T-helper 1 cell (primary cell): ENCODE measurements at places on chromosomes 13 and 19.

DNA sequence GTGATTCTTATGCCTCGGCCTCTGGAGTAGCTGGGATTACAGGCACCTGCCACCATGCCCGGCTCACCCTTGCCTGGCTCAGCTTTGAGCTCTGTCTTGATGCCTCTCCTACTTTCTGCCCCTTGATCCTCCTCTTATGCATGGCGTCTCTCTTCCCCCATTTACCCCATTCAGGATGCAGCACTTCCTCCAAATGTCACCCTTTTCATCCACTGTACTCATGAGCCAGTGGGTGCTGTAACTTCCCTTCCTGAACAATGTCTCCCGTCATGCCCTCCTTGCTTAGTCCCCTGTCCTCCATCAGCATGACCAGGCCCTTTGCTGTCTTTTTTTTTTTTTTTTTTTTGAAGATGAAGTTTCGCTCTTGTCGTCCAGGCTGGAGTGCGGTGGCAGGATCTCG is 3.4 kb upstream of the SIGLEC9 start:
- DNase-seq = no peak

DNA sequence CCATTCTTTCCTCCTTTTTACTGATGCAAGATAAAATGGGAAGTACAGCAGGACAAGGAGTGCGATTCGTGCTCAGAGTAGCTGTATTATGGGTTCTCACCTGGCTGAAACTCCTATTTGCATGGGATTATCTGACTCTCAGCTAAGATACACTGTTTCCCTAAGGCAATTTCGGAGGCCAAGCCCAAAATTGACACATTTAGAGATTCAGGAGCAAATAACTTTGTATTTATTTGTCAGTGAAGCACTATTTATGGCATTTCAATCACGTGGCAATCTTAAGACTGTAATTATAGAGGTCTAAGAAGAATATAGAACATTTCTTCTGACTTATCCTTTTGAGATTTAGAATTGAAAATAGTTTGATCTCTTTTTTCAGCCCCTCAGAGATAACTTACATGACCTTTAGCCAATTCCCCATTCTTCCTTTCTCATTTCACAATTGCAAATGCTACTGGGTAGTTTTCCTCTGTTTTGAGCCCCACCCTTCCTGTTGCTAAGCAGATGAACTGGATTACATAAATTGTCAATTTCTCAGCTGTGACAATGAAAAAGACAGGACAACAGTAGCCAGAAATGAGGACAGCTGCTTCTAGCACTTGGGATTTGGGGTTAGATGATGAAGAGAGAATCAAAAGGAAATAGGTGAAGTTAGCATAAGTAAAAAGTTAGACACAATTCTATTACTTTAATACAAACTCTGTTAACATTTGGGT is 122.7 kb upstream of the FRY start:
- no peak for DNase-seq

DNA sequence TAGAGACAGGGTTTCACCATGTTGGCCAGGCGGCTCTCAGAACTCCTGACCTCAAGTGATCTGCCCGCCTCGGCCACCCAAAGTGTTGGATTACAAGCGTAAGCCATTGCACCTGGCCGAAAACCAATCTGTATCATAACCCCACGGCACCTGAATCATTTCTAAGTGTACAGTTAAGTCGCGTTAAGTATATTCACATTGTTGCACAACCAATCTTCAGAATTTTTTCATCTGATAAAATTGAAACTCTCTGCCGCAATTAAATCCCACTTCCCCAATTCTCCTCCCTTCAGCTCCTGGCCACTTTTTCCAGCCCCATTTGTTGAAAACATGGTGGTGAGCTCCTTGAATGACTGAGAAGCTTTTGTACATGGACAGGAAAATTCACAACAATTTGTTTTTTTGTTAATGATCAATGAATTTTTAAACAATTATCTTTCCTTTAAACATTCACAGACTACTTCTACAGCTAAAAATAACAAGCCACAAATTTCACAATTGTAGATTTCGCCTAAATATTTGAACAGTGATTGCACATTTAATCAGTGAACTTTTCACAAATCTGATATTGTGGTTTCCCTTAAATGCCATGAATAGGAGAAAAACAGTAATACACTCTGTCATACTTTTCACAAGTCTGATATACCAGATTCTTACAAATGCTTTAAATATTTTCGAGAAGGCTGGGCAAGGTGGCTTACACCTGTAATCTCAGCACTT is 13.8 kb downstream of the FGF21 start:
- DNase-seq = no peak

DNA sequence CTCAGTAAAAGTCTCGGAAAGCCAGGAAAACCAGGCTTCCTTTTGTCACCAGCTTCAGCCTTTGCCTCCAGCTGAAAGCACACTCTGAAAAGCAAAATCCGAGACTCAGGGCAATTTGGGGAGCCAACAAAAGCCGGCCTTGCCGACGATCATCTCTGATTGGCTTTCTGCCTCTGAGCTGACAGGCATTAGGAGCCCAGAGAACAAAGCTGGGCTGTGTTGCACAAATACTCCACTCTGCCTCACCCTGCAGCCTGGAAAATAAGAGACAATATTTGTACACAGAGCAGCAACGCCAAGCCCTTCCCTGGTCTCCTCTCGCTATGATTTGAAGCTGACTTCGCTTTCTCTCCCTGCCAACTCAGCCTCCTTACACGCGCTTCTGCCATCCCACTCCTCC is 46.9 kb downstream of the CACNA1A start:
- no peak for DNase-seq

DNA sequence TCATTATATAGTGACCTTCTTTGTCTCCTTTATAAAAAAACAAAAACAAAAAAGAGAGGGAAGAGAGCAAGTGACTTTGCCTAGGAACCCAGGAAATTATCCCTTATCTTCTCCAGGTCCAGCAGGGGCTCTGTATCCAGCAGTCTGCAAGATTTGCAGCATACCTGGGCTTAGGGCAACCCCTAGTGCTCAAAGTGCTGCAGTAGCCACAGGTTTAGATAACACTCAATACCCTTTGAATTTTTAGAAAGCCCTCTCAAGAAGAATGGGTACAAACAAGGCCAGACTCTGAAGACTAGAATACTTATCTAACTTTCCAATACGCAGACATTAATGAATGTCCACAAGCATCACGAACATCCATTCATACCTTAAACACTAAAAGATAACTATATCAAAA is 43.2 kb downstream of the CCNA1 start:
- DNase-seq = no peak

GRCh38 chr19:57830071-57830602 is at the start of gene ZNF587B:
Gene ZNF587B (plus strand): TSS chr19:57830299. CDS start chr19:57830529, 230 bp downstream.
- DNase-seq = no peak

- DNase-seq = peak; percentile 42
Measured at GRCh38 chr19:19053508-19054314, 10.1 kb upstream of the SLC25A42 start.

DNA sequence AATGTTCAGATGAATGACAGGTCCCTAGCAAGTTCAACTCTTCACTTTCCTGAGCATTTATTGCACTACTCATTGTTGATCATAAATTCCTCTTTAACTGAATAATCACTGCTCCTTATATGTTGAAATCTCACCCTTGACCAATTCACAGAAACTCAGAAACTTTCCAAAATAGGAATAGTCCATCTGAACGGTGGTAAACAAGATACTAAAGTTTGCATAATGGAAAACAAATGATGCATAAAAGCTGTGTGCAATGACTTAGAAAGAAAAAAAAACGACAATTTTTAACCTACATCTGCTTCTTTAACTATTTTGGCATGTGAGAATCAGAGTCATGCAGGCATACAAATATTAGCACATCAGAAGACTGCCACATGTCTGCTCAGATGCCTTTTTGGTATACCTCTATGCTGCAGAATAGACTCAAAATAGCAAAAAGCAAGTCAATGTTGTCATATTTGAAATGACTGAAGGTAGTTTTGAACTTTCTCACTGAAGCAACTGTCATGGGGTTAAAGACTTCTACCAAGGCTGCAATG is 34.8 kb downstream of the SLC10A2 start:
- no peak for DNase-seq

DNA sequence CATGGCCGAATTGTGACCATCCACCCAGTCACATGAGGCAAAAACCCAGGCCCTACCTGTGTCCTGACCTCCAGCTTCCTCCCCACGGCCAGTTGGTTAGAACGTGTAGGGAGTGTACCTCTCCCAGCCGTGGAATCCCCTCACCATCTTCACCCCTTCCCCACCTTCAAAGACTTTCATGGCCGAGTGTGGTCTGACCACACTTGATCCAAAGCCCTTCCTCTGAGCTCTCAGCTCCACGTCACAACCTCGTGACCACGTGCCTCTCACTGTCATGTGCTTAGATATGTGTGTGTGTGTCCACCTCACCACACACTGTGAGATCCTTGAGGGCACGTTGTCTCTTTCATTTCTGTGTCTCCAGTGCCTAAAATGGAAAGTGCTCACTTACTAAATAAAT is 48.6 kb upstream of the UBE2L5 start:
- peak; percentile 21 for DNase-seq

GRCh38 chr13:48151363-48152161 is 56.7 kb upstream of the MED4 start:
- DNase-seq = no peak

GRCh38 chr19:16611121-16611520 is 16.9 kb downstream of the MED26 start:
- DNase-seq = no peak

GRCh38 chr13:40096357-40096901 is 441.0 kb downstream of the COG6 start:
- no peak for DNase-seq

GRCh38 chr19:41575998-41576397 is at the start of gene CEACAM21:
Gene CEACAM21 (plus strand): TSS chr19:41576166. CDS start chr19:41576275, 109 bp downstream.
- DNase-seq = no peak

- DNase-seq = no peak
Measured at GRCh38 chr19:8302734-8303133, 5.4 kb downstream of the CD320 start.

DNA sequence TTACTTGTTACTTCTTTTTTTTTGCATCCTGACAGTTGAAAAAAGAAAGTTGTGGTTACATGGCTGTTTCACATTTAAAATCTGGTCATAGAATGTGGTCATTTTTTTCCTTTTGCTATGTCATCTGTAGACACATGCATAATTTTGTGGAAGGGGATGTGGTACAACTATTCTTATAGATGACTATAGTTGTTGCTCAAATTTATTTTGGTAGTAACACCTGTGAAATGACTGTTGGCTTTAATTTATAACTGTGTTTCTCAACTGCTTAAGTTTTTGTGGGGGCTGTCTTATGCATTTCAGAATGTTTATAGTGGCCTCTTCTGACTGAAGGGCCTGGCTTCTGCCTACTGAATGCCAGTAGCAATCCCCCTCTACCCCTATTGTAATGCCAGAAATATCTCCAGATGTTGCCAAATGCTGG is 130.5 kb downstream of the PAN3 start:
- DNase-seq = no peak

- no peak for DNase-seq
Measured at GRCh38 chr13:75339635-75340374, 142.2 kb downstream of the TBC1D4 start.

DNA sequence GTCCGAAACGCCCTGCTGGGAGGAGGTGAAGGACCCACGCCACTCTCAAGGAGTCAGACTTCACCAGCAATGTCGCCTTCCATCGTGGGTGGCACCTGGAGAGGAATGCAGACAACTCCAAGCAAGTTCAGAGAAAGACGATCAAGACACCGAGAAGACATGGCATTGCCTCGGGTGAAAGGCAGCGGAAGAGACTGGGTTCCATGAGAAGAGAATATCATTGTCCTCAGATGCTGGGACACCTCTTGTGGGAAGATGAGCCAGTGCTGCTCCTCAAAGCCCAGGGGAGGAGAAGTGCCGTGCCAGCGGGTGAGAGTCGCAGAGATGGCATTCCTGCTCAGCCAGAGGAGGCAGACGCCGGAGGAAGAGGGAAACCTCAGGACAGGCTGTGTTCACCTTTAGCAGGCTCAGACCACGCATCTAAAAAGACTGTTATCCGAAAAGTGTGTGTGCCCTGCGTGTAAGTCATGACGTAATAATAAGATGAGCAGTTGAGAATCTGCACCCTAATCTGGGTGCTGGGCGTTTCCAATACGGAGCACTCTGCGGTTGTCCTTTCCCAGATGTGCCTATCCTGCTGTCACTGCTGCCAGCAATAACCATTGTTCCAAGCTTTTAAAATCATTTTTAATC is 144.6 kb upstream of the SPACA7 start:
- DNase-seq = no peak

- no peak for DNase-seq
Measured at GRCh38 chr13:38630780-38631179, 56.1 kb upstream of the FREM2 start.

DNA sequence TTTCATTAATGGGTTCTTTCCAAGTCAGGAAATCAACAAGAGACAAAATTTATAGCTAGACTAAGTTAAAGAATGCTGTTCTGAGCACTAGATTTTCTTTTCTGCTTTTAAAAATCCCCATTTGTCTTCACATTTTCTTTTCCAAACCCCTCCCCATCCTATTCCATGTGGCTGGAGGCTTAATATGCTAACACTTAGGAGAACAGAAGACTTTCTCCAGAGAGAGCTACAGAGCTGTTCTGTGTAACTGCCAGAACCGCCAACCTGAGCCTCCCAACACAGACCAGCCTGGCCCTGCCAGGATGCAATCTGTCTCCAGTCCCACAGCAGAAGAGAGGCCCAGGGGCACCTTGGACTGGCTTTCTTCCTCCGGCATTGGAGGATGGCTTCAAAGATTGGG is 264.1 kb downstream of the NDFIP2 start:
- no peak for DNase-seq

- DNase-seq = no peak
Measured at GRCh38 chr13:90414691-90415596, 932.5 kb upstream of the MIR17HG start.

DNA sequence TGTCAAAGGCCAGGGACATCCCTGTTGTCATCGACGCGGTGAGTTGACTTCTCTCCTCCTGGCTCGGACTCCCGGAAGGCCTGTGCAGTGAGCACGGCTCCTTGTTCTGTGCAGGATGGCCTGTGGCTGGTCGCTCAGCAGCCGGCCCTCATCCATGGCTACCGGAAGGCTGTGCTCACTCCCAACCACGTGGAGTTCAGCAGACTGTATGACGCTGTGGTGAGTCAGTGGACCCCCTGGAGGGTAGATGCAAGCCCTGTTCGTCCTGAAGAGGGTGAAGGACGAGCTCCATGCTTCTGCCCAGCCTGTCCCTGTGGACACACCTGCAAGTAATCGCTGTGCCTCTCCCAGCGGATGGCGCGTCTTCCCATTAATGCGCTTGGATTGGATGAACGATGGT is 19.2 kb downstream of the NAXD start:
- DNase-seq = no peak

GRCh38 chr13:76647550-76647949 is 238.7 kb downstream of the KCTD12 start:
- no peak for DNase-seq

DNA sequence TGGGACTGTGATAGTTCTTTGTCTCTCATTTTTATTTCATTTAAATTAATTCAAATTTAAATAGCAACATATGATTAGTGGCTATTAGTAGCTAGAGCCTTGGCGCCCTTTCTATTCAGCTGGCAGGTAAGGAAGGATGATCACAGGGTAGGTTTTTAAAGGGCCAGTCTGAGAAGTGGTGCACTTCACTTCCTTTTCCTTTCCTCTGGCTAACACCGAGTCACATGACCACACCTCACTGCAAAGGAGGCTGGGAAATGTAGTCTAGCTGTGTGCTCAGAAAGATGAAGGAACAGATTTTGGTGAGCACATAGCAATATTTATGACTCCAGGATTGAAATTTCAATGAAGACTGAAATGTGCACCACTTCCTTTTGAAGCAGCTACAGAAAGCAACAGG is 128.7 kb downstream of the TSHZ3 start:
- DNase-seq = no peak
